SJSA1 (cell line): ENCODE measurements at places on chromosomes 11 and 22. TPM values are rescaled to one million over a fixed set of nuclear protein-coding genes. Genes with fewer than 3 reads are reported as not detected.
A peak's percentile ranks its signal among the peaks of the same experiment; 100 is the strongest.

GRCh38 chr11:73217131-73217809, 811 bp upstream of the P2RY2 start:
- DNase-seq: no peak

GRCh38 chr11:62627713-62628112, 5.9 kb upstream of the B3GAT3 start:
- DNase-seq: no peak

Gene OR52E6
- total RNA-seq: not detected in 2 replicates

- DNase-seq: no peak
These were observed 6.9 kb downstream of the VWA5A start for GRCh38 chr11:124122123-124122522.

Gene TMEM45B
- not detected in 2 replicates for total RNA-seq

Gene FAM227A
- total RNA-seq: 0.42 TPM in 1 of 2 replicates, not detected in the other

Gene FCHSD2
- 5.7 and 13.3 TPM in 2 replicates for total RNA-seq

DNA sequence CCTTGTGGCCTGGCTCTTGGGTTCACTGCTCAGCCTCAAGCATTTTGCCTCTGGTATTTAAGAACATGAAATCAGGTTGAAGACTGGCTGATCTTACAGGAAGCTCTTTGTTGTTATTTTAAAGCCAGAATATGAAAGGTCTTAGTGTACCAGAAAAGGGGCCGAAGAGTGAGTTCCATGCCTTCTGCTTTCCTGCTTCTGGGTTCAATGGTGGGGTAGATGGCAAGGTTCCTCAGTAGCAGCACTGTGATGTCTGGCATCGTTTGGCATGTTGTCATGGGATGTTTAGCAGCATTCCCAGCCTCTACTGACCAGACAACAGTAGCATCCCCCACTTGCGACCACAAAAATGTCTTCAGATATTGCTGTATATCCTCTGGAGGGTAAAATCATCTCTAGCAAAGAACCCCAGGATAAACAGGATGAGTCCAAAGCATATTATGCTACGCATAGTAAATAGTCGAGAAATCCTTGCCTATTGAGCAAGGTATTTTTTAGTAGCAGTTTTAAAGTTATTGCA, 2.4 kb downstream of the VPS26B start:
- DNase-seq: no peak

GRCh38 chr11:104967534-104968354, 630 bp downstream of the CASP4 start:
- no peak for DNase-seq

GRCh38 chr11:12170984-12171383, 60.6 kb downstream of the MICAL2 start:
- DNase-seq: peak; percentile 95

Gene OR52E1
- not detected in 2 replicates for total RNA-seq

GRCh38 chr11:86177302-86177701, 67.3 kb upstream of the EED start:
- DNase-seq: no peak

Gene VSTM5
- not detected in 2 replicates for total RNA-seq

DNA sequence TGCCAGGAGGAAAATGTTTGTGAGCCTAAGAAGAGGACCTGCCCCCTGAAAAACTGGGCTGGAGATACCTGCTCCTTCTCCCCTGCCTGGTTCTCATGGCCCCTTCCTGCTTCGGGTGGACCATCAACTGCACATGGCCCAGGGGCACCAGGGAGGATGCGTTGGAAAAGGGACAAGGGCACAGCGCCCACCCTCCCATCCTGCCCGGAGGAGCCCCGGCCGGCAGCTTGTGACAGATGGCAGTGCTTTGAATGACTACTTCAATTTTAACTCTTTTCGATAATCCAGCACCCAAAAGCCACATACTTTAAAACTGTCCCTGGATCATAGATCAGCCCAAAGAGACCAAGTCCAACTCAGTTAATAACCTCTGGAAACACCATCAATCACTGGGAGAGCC, 135.8 kb upstream of the NECTIN1 start:
- DNase-seq: no peak

DNA sequence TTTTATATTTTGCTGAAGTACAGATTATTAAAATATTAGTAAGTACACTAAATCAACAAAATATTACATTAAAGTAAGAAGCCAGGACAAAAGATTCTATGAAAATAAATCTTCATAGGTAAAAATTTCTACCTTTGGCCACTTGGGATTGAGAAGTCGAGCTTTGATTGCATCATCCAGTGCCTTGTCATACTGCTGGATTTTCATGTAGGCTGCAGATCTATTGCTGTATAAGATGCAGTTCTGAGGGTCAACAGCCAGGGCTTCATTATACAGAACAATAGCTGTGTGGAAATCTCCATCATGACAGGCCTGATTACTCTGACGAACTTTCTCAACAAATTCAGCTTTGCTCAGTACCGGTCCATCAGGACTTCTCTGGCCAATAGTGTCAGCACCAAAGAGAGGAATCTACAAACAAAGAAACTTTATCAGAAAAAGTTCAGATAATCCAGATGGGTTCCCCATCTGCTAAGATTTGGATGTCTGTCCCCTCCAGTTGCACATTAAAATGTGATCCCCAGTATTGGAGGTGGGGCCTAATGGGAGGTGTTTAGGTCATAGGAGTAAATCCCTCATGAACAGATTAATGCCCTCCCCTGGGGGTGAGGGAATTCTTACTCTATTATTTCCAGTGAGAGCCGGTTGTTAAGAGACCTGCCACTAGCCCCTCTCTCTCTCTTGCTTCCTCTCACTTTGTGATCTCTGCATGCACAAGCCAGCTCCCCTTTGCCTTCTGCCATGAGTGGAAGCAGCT, 50.0 kb downstream of the TTC28 start:
- DNase-seq: no peak

Gene OR4A16
- not detected in 2 replicates for total RNA-seq

DNA sequence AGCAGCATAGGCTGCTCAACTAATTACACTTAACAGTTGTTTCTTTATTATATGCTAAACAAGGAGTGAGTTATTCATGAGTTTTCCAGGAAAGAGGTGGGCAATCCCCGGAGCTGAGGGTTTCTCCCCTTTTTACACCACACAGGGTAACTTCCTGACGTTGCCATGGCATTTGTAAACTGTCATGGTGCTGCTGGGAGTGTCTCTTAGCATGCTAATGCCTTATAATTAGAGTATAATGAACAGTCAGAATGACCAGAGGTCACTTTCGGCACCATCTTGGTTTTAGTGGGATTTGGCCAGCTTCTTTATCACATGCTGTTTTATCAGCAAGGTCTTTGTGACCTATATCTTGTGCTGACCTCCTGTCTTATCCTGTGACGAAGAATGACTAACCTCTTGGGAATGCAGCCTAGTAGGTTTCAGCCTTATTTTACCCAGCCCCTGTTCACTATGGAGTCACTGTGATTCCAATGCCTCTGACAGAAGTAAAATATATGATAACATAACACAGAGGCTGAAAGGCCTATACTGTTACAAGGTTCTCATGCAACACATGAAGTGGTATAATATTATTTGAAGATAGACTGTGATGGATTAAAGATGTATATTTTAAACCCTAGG, 41.3 kb upstream of the RDX start:
- DNase-seq: peak; percentile 41

- DNase-seq: no peak
These were observed 915.7 kb downstream of the NTM start for GRCh38 chr11:132286106-132286505.

- DNase-seq: peak; percentile 22
These were observed 580.3 kb downstream of the BRD1 start for GRCh38 chr22:49247194-49247924.

Gene FAU
- 672 and 1,078 TPM in 2 replicates for total RNA-seq

Gene CD6
- total RNA-seq: 0.05 TPM in 1 of 2 replicates, not detected in the other

DNA sequence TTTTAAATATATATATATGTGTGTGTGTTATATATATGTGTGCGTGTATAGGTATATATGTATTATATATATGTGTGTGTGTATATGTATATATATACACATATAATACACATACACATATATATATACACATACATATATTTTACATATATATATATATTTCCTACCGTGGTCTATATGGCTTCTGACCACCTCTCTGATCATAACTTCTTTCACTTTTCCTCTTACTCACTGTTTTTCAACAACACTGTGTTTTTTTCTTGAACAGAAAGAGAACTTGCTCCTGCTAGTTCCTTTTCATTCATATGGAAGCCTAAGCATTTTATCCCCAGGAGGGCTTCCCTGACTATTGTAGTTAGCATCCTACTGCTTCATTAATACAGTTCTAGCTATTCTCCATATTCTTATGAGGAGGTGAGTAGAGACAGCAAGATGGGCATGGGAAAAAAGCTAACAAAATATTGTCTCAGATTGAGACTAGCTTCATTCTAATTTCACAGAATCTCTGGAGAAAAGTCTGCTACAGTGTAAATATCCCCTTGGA, 38.5 kb upstream of the CTSC start:
- no peak for DNase-seq

DNA sequence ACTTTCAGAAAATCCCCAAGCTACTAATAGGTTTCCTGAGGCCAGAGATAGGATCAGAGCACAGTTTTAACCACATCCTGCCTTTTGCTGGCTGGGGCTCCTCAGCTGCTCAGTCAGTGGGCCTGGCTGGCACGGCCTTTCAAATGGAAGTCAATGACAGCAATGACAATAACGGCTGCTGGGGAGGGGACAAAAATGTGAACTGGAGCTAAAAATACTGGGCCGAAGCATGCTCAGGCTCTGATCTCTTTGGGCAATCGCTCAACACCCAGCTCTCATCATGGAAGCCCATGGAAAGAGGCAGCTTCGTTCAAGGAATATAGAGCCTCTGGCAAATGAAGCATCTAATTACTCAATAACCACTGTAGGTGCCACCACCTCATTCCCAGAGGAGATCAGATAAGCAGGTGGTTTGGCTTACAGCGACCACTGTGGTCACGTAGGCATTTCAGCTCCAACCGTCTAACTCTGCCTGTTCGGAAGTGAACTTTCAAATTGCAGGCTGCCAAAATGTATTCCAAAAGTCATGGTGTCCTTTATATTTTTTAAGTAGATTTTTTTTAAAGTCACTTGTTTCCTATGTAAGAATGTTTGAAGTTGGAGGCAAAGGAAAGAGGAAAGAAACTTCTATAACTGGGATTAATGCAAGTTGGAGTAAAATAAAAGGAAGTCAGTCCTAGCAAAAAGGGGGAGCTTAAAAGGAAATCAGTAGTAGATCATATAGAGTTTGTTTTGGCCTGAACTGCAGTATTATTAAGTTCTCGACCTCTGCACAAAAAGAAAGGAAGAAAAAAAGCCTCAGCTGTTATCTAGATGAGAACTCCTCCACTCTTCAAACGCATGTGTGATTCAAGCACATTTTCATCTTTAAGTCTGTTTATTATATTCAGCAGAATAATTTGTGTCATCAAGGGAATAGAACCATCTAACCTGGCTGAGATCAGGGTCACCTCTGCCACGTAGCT, 14.1 kb downstream of the WT1 start:
- DNase-seq: no peak

- no peak for DNase-seq
These were observed 16.6 kb downstream of the TUG1 start for GRCh38 chr22:30985561-30986208.

DNA sequence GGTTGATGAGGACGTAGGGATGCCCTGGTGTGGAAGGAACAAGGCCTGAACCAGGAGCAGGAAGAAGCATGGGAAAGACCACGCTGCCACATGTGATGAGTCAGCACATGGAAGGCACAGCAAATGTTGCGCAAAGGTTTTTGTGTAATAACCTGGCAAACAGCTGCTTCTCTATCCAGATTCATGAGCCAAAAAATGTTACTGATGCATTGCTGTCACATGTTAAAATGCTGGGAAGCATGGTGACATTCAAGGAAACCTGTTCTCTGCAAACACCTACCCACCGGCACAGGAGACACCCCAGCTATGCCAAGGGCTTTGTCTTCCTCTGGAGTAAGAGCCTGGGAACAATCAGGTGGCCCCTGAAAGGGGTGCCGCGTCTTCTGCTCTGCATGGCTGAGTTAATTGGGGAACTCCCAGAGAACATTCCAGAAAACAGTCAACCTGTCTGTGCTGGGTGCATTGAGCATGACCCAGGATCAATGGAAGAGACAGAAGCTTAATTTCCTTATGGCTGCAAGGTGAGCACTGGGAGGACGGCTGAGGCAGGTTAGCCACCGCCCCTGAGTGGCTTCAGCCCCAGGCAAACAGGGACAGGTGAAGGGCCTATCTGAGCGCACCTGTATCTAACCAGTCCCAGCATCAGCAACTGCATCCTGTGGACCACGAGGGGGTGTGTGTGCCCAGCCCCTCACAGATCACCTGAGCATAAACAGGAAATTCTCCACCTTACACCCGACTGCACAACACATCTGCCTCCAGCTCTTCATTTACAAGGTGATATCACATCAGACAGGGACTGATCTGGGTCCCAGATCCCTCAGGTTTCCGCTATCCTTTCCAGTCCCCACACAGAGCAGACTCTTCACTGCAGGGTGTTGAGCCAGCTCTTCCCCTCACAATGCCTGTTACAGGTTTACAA, 108.4 kb downstream of the GGTLC2 start:
- DNase-seq: no peak

Gene PAK1
- 14.4 and 15.9 TPM in 2 replicates for total RNA-seq

GRCh38 chr22:29003975-29004646, 57.5 kb downstream of the C22orf31 start:
- no peak for DNase-seq

DNA sequence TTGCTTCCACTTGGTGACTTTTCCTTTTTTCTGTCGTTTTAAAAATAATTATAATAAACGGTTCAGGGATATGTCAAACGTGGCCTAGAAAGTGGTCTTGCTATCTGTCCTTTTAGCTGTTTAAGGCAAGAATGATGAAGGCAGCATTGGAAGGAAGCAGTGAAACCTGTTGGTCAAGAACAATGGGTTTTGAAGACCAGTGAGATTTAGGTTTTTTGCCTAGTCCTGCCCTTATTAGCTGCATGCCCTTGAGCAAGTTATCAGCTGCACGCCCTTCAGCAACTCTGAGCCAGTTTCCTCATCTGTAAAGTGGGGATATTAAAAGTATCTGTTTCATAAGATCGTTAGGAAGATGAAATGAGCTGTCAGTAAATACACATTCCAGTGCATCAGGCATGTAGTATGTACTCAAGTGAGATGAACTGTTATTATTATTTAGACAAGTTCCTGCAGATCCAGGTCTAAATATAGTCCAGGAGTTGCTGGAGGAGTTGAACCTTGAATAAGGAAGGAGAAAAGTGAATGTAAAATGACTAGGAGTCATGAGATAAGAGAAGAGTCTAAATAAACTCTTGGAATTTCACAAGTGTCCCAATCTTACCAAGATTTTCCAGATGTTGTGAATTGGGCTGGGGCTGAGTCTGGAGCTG, 90.8 kb upstream of the HSD17B12 start:
- DNase-seq: no peak

Gene EPS8L2
- total RNA-seq: not detected in 2 replicates

DNA sequence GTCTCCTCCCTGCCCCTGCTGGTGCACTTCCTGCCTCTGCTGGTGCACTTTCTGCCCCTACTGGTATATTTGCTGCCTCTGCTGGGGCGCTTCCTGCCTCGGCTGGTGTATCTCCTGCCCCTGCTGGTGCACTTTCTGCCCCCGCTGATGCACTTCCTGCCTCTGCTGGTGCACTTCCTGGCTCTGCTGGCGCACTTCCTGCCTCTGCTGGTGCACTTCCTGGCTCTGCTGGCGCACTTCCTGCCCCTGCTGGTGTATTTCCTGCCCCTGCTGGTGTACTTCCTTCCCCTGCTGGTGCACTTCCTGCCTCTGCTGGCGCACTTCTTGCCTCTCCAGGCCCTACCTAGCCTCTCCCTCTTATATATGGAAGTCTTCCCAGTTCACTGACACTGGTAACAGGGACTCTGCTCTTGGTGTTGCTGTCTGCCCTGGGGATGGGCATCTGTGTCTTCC, 10.1 kb downstream of the MTFP1 start:
- DNase-seq: no peak

- DNase-seq: peak; percentile 67
These were observed 7.4 kb upstream of the ATXN10 start for GRCh38 chr22:45664136-45664646.

Gene ZNF215
- not detected in 2 replicates for total RNA-seq

- DNase-seq: no peak
These were observed 41.9 kb upstream of the TTLL12 start for GRCh38 chr22:43228863-43229262.
